Stimulated activated CD8-positive, alpha-beta memory T cell treated with anti-CD3 and anti-CD28 coated beads, Interleukin-4, amount 100 ng/mL, for 48 hours (primary cell): ENCODE measurements at places on chromosomes 13 and 19.

DNA sequence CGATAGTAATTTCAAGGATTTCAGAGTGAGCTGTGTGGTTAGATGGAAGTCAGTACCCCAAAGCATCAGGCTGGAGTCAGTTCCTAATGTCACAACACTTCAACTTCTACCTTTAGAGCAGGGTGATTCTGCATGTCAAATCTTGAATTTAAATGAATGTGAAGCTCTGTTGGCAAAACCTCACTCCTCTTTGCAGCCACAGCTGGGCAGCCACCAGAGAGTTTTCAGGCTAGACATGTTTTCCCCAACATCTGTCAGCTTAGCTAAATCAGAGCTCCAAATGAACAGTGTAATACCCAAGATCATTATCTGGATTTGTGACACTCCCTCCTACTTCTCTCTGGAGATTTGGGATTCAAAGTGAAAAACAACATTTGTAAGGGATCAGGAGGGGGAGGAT is 33.7 kb upstream of the OLFM4 start:
- DNase-seq, result no peak

GRCh38 chr13:111981446-111982165 is 85.3 kb upstream of the SOX1 start:
- DNase-seq, result no peak

DNA sequence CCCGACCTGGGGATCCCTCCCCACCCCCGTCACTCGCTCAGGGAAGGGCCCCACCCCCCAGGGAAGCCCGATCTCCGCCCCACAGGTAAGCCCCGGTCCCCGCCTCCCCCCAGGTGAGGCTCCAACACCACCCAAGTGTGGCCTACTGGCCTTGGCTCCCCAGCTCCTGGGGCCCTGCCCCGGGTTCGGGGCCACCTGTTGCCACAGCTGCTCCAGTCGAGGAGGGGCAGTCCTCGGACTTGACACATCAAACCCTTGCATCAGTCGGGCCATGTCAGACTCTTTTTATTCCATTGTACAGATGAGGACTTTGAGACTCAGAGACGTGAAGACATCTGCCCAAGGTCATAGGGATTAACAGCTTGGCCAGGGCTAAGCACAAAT is 512 bp downstream of the CC2D1A start:
- peak; percentile 46 for DNase-seq

GRCh38 chr19:47107202-47107952 is 6.2 kb downstream of the ZC3H4 start:
- DNase-seq, result no peak

- no peak for DNase-seq
Measured at GRCh38 chr13:47564041-47564440, 437.0 kb downstream of the SUCLA2 start.

DNA sequence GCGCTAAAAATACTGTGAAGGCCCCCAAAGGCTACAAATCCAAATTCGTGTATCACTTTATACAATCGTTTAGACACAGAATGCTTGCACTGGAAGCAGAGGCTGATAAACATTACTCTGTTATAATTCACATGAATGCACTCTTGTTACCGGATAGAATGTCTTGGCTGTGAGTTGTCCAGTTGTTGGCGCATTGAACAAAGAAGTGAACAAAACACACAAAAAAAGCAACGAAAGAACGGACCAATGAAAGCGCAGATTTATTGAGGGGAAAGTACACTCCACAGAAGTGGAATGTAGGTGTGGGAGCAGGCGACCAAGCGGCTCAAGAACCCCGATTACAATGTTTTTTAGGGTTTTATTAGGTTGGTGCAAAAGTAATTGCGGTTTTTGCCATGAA is 529 bp upstream of the ZNF418 start:
- DNase-seq, result no peak

GRCh38 chr19:38619361-38620174 is 580 bp downstream of the EIF3K start:
- DNase-seq, result no peak

DNA sequence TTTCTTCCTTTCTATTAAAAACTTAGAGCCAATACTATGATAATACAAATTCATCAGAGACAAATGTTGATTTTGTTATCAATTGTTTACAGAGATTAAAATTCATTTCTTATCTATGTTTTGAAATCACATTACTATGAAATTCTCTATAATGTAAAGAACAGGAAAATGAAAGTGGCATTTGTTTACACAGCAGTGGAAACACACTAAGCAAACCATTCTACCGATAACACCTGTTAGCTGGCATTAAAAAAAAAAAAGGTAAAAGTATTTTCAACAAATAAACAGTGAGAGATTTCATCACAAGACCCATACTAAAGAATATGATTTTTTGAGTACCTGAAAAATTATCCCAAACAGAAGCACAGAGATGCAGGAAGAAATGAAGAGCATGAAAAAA is 4.8 kb upstream of the CCDC70 start:
- DNase-seq, result no peak

DNA sequence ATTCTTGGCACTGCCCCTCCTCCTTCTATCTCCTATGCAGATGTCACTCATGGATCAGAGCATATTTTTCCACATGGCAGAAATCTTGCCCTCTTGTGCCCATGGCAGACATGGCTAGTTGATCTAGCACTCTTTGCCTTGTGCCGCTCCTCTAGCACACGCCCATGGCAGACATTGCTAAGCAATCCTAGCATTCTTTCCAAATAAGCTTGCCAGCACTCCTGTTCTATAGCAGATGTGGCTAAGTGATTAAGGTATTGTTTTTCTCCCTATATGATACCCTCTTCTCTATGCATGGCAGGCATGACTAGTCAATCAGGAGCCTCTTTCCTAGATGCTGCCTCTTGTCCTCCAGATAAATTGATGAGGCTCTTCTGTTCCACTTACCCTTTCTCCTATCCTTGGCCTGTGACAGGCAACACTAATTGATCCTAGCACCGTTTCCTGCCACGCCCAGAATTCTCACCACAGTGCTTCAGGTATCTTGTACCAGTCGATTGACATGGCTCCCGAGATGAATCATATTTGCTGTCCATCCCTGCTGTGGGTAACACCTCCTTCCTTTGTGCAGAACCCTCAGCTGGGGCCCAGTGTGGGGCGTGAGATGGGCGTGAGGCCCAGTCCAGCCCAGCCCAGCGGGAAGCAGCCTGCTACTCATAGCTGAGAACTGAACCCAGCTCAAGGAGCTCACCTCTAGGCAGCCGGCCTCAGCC is 26.9 kb downstream of the TMED1 start:
- DNase-seq, result peak; percentile 45

- DNase-seq, result no peak
Measured at GRCh38 chr19:2054763-2055162, 3.7 kb upstream of the MKNK2 start.

- no peak for DNase-seq
Measured at GRCh38 chr13:33172911-33173310, 112.6 kb downstream of the STARD13 start.

DNA sequence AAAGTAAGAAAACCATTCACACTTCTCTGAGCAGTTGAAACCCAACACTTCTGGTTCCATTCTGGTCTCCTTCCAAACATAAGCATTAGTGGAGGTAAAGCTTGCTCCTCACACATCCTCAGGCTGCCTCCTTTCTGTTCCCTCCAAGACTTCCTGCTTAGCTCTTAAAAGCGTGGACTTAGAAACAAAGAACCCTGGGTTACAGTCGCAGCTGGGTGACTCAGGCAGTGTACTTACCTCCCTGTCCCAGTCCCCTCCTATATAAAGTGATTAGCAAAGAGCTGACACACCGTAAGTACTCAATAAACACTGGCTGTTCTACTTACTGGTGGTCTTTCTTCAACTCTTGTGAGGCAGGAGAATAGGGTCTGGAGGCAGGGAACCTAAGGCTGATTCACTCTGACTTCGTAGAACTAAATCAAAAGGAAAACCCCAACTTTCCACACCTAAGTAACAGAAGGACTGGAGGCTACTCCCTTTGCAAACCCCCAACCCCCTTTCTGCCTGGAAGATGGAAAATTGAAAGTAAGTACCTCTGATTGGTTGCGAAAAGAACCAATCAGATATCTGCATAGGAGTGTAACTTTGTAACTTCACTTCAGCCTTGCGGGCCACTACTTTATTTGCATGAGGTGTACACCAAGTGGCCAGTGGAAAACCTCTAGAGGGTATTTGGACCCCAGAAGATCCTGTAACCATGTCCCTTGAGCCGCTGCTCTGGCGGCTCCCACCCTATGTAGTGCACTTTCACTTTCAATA is 165.4 kb downstream of the SUCLA2 start:
- no peak for DNase-seq

- DNase-seq, result no peak
Measured at GRCh38 chr19:992670-993055, 7.6 kb upstream of the GRIN3B start.

DNA sequence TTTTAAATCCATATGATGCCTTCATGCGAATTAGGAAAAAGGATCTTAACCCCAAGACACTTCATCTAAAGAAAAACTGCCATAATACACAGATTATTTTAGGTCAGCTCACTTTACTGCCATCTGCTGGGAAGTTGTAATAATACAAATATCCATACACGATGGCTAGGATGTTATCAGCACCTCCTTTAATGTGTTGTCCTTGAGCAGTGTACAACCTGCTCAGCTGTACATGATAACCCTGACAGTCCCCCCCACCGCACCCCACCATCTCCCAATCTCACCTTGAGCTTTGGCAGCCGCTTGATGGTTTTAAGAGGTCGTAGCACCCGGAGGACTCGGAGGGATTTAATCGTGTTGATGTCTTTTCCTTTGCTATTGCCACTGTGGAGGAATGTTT is 112.2 kb downstream of the IER2 start:
- DNase-seq, result no peak

GRCh38 chr13:76894401-76895110 is 8.4 kb upstream of the KCTD12 start:
- no peak for DNase-seq

DNA sequence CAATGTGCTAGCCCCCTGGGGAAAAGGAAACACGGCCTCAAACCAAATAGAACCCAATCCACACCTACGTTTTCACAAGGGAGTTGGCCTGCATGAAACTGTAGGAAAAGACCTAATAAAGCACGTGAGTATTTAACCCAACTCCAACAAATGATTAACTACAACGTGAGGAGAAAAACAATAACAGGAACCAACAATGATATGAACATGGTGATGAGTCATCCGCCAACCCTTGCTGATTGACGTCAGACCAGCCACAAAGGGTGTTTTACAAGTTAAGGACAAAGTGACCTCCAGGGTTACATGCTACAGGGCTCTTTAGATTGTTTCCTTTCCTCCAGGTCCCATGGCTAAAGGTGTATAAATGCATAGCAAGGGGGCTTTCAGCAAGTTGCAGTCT is 460.5 kb downstream of the COG6 start:
- peak; percentile 55 for DNase-seq

DNA sequence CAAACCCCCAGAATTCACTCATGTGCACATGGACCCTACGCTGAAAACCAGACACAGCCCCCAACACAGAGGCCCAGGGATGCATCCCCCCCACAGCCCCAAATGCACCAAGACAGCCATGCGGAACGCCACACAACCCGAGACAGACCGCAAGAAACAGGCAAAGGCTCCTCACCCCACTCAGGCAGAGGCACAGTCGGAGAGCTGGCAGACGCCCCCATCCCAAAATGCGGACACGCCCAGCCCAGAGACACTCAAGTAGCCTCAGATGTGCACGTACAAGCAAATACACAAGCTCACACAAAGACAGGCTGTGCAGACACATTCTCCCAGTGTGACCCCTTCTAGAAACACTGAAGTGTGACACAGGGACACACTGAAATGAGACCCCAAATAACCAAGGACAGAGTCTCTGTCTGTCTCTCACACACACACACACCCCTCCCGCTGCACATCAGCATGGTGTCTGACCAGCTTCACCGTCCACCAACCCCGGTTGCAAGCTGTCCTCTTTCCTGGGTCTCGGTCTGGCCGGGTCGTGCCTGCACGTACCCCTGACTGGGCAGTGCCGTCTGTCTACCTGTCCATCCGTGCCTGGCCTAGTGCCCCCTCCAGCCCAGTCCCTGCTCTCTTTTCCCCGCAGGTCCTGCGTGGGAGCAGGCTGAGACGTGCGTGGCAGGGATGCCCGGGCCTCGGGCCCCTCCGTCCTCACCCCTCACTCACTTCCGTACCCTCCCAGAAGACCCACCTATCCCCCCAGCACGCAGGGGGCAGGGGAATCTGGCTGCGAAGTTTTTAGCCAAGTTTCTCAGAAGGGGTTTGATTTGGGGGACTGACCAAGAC is 16.1 kb downstream of the ERFL start:
- DNase-seq, result no peak

- DNase-seq, result no peak
Measured at GRCh38 chr13:45411221-45411620, 7.0 kb downstream of the SLC25A30 start.

GRCh38 chr13:75787249-75787928 is 151.3 kb downstream of the LMO7 start:
- no peak for DNase-seq

DNA sequence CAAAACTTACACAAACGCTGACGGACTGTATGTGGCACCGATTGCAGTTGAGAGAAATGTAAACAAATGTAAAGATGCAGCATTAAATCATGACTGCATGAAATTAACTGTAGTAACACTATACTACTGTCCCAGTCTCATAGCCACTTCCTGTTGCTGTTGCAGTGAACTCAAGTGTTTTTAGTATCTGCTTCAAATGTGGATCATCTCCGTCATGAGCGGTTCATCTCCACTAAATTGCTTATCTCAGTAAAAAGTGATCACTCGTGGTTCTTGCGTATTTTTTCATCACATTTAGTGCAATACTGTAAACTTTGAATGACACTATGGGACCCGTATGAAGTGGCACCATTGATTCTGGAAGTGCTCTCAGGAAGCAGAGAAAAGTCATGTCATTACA is 60.3 kb upstream of the RNF113B start:
- DNase-seq, result no peak
